ENCODE measurements at places on chromosomes 7 and 10.

DNA sequence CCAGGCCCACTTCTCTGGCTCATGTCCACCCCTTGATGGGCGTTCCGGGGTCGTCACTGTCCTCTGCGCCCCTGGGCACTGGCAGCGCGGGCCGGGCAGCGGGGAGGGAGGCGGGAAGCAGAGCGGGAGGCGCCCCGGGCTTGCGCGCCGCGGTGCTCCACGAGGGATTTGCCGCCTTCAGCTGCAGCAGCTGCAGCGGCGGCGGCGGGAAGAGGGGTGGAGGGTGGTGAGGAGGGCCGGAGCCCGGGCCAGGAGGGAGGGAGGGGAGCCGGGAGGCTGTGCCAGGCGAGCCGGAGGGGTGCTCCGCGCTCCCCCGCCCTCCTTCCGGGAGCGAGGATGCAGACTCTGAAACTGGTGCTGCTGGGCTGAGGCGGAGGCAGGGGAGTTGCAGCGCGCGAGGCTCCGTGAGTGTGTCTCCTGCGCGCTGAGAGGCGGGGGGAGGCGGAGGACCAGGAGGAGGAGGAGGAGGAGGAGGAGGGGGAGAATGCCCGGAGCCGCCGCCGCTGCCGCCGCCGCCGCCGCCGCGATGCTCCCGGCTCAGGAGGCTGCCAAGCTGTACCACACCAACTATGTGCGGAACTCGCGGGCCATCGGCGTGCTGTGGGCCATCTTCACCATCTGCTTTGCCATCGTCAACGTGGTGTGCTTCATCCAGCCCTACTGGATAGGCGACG lies at the start of gene LHFPL3:
LHFPL3 (plus strand) TSS at position 308 of the 674 bp plus-strand sequence.
- ATAC-seq, result peak; percentile 29
- H3K4me3 ChIP-seq, result no peak within 1 kb of the TSS
- H3K27ac ChIP-seq, result no peak within 1 kb of the TSS
- peaks cover 6% of the 10 kb centered on the region for H3K4me1 ChIP-seq
- no peaks in the 10 kb centered on the region for H3K36me3 ChIP-seq

DNA sequence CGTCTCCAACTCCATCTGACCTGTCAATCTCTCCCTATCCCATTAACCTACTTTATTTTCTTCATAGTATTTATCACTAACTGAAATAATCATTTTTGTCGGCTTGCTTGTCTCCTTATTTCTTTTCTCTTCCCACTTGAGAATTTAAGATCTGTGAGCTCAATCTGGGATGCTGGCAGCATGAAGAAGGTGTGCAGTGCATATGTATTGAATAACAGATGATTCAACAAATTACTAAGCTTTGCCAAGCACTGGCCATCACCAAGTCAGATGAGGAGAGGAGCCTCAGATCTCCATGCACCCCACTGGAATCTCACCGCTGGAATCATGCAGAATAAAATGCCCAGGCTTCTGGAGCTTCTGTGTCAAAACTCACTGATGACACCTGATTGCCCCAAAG lies 47.6 kb upstream of the PPP1R3C start:
- no peak for ATAC-seq
- H3K27me3 ChIP-seq, result peaks cover 10% of the 10 kb centered on the region
- H3K36me3 ChIP-seq, result no peaks in the 10 kb centered on the region
- no peak overlapping the region for H3K27ac ChIP-seq

DNA sequence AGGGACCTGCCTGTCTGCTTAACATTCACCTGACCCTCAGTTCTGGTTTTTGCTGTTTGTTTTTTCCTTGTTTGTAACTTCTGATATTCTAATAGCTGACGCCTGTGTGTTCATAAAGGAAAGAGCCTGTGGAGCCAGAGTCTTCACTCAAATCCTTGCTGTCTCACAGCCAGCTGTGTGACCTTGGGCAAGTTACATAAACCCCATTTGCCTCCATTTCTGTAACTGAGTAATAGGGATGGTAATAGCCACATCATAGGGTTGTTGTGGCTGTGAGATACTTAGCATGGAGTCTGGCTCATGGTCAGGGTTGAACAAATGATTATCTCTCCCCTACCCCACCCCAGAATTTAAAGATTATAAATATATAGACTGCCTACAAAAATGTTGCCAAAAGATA lies 27.0 kb downstream of the WBP1L start:
- ATAC-seq, result no peak
- peaks cover 16% of the 10 kb centered on the region for H3K36me3 ChIP-seq
- no peak overlapping the region for H3K27ac ChIP-seq
- H3K27me3 ChIP-seq, result no peaks in the 10 kb centered on the region

- peak; percentile 99 for ATAC-seq
- H3K27ac ChIP-seq, result peak overlapping the region; percentile 95
- H3K36me3 ChIP-seq, result peaks cover 43% of the 10 kb centered on the region
- H3K27me3 ChIP-seq, result no peaks in the 10 kb centered on the region
Observed at GRCh38 chr7:121302214-121302745, 26.5 kb upstream of the WNT16 start.

- ATAC-seq, result no peak
- H3K27me3 ChIP-seq, result no peaks in the 10 kb centered on the region
- H3K4me1 ChIP-seq, result no peaks in the 10 kb centered on the region
Observed at GRCh38 chr7:33790746-33791145, 114.6 kb upstream of the BMPER start.

- H3K27ac ChIP-seq, result no peak overlapping the region
- peaks cover 55% of the 10 kb centered on the region for H3K4me1 ChIP-seq
- H3K27me3 ChIP-seq, result no peaks in the 10 kb centered on the region
- H3K4me3 ChIP-seq, result no peak overlapping the region
Observed at GRCh38 chr10:22727663-22728062, 13.3 kb upstream of the PIP4K2A start.

GRCh38 chr7:127239814-127240213 lies 12.9 kb downstream of the GRM8 start:
- no peaks in the 10 kb centered on the region for H3K36me3 ChIP-seq
- no peak overlapping the region for H3K4me3 ChIP-seq
- H3K27ac ChIP-seq, result no peak overlapping the region
- H3K4me1 ChIP-seq, result no peaks in the 10 kb centered on the region

GRCh38 chr7:12508554-12508953 lies 62.0 kb upstream of the SCIN start:
- peaks cover 9% of the 10 kb centered on the region for H3K27me3 ChIP-seq
- H3K27ac ChIP-seq, result no peak overlapping the region
- ATAC-seq, result no peak
- H3K4me3 ChIP-seq, result no peak overlapping the region
- no peaks in the 10 kb centered on the region for H3K36me3 ChIP-seq

- H3K36me3 ChIP-seq, result no peaks in the 10 kb centered on the region
- no peak overlapping the region for H3K27ac ChIP-seq
- no peak overlapping the region for H3K4me3 ChIP-seq
- no peaks in the 10 kb centered on the region for H3K4me1 ChIP-seq
- H3K27me3 ChIP-seq, result no peaks in the 10 kb centered on the region
Observed at GRCh38 chr7:67863911-67864310, 867.3 kb downstream of the TYW1 start.

GRCh38 chr10:86450806-86451603 lies 70.6 kb downstream of the WAPL start:
- peaks cover 72% of the 10 kb centered on the region for H3K36me3 ChIP-seq
- peak overlapping the region; percentile 58 for H3K27ac ChIP-seq
- H3K4me1 ChIP-seq, result peaks cover 32% of the 10 kb centered on the region
- H3K27me3 ChIP-seq, result no peaks in the 10 kb centered on the region
- no peak for ATAC-seq

DNA sequence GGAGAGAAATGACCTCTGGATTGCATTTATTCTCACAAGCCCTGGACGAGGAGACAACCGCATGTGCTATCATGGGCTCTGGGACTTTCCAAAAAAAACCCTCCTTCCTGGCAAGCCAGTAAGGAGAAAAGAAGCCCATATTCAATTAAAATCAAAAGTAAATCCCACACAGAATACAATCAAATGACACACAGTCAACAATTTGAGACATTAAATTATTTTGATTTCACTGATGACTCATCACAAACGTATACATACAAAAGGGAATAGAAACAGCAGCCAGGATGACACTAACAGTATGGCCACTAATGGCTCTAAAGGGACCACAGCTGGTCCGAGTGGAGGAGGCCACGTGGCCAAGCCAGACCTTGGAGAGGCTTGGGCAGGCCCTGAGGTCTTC lies 24.9 kb downstream of the LRRC20 start:
- H3K4me1 ChIP-seq, result peaks cover 62% of the 10 kb centered on the region
- peaks cover 26% of the 10 kb centered on the region for H3K27me3 ChIP-seq
- H3K27ac ChIP-seq, result peak overlapping the region; percentile 60
- no peak for ATAC-seq

DNA sequence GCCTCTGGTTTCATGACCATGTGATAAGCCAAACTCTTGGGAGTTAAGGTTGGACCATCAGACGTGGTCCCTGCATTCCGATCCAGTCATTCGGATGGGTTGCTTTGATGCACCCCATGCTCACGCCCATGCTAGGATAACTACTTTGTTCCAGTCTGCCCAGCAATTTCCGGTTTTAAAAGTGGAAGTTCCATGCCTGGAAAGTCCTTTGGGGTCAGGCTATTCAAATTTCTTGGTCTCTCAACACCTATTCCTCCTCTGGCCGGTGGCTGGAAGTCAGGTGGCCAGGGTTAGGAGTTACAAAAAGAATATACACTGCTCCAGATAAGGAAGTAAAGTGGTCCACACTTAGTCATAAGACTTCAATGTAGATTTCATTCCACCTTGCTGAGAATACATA lies 37.7 kb upstream of the HABP2 start:
- ATAC-seq, result no peak
- H3K36me3 ChIP-seq, result no peaks in the 10 kb centered on the region
- H3K27me3 ChIP-seq, result peaks cover 12% of the 10 kb centered on the region
- H3K4me1 ChIP-seq, result no peaks in the 10 kb centered on the region
- no peak overlapping the region for H3K27ac ChIP-seq
- H3K4me3 ChIP-seq, result no peak overlapping the region

GRCh38 chr7:33917661-33918060 lies 12.3 kb downstream of the BMPER start:
- no peaks in the 10 kb centered on the region for H3K4me1 ChIP-seq
- no peak overlapping the region for H3K27ac ChIP-seq
- H3K36me3 ChIP-seq, result no peaks in the 10 kb centered on the region
- peaks cover 17% of the 10 kb centered on the region for H3K27me3 ChIP-seq
- H3K4me3 ChIP-seq, result no peak overlapping the region
- no peak for ATAC-seq

DNA sequence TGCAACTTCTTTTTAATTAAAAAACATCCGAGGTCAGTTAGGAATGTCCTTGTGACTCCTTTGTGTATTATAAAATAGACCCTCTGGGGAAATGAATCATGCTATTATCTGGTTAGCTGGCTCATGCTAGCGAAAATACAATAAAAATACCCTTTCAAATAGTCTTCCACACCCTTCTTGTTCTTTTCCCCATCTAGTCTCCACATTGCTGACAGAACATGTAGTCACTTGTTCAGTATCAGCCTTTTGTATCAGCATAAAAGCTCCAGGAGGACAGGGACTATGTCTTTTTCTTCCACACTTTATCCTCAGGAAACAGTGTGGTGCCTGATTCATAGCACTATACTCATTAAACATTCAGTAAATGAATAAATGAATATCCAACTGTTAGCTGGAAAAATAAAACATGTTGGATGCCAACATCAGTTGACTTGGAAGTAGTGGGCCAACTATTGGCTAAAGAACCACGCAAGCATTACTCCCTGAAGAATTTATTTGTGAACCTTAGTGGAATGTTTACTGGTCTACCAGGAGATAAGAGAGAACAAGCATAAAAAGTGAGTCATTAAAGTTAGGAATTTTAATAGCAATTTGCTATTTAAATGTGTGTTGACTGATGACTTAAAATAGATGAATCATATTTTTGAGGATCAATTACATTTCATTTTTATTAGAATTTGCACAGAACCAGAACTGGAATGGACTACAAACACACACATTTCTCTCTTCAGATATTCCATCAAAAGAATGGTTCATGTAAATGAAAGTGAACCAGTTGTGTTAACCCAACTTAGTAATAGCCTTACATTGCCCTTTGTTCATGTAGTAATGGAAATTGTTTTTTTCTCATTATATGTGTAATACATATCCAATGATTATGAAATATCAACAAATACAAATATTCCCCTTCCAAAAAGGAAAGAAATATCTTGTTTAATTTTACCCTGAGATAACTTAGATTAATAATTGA lies 129.6 kb downstream of the DKK1 start:
- H3K27me3 ChIP-seq, result no peaks in the 10 kb centered on the region
- no peak for ATAC-seq
- H3K4me3 ChIP-seq, result no peak overlapping the region
- H3K4me1 ChIP-seq, result no peaks in the 10 kb centered on the region

- H3K4me3 ChIP-seq, result no peak overlapping the region
- H3K27me3 ChIP-seq, result no peaks in the 10 kb centered on the region
- no peak for ATAC-seq
- peaks cover 50% of the 10 kb centered on the region for H3K36me3 ChIP-seq
Observed at GRCh38 chr7:127666602-127667001, 14.6 kb downstream of the SND1 start.

- no peaks in the 10 kb centered on the region for H3K27me3 ChIP-seq
- H3K27ac ChIP-seq, result no peak overlapping the region
- H3K4me3 ChIP-seq, result no peak overlapping the region
- H3K36me3 ChIP-seq, result peaks cover 49% of the 10 kb centered on the region
Observed at GRCh38 chr10:121862649-121863048, 65.2 kb downstream of the ATE1 start.

- no peak overlapping the region for H3K27ac ChIP-seq
- H3K27me3 ChIP-seq, result no peaks in the 10 kb centered on the region
- H3K4me1 ChIP-seq, result peaks cover 9% of the 10 kb centered on the region
- H3K36me3 ChIP-seq, result no peaks in the 10 kb centered on the region
Observed at GRCh38 chr10:60444494-60445064, 54.9 kb upstream of the ANK3 start.

GRCh38 chr7:148535217-148535616 lies 55.3 kb upstream of the C7orf33 start:
- H3K36me3 ChIP-seq, result no peaks in the 10 kb centered on the region
- ATAC-seq, result peak; percentile 74
- peaks cover 6% of the 10 kb centered on the region for H3K4me1 ChIP-seq
- peaks cover 23% of the 10 kb centered on the region for H3K27me3 ChIP-seq
- peak overlapping the region; percentile 35 for H3K27ac ChIP-seq

DNA sequence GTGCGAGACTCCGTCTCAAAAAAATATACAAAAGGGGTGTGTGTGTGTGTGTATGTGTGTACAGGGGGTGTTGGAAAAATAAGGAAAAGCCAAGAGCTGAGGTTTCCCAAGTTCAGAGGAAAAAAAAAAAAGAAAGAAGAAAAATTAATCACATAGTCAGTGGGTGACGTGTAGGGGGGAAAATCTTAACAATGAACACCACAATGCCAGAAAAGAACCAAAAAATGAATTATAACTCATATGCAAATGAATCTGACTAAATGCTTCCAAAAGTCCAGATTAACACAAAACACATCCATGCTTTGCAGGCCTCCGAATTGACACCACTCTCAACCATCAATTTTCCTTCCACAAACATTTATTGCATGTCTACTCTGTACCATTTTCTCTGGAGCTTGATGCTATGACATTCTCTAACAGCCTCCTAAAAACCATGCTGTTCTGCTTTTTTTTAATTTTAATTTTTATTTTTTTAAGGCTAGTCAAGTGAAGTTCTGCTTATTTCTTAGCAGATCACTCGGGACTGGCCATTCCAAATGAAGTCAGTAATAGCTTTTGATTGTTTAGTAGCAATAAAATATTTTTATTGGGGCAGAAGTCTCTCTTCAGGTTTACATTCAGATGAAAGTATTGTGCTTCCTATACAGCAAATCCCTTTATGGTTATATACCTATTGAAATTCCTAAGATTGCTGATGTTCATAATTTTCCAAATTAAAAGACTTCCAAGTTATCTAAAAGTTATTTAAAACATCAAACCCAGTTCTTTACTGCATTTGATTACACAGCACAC lies 133.8 kb downstream of the CNOT4 start:
- H3K4me1 ChIP-seq, result no peaks in the 10 kb centered on the region
- no peak overlapping the region for H3K27ac ChIP-seq
- no peak overlapping the region for H3K4me3 ChIP-seq
- peaks cover 31% of the 10 kb centered on the region for H3K36me3 ChIP-seq

- peaks cover 28% of the 10 kb centered on the region for H3K36me3 ChIP-seq
- no peaks in the 10 kb centered on the region for H3K27me3 ChIP-seq
- H3K4me3 ChIP-seq, result no peak overlapping the region
- H3K4me1 ChIP-seq, result no peaks in the 10 kb centered on the region
- H3K27ac ChIP-seq, result no peak overlapping the region
Observed at GRCh38 chr7:112481833-112482670, 1.3 kb downstream of the LSMEM1 start.

Measured in stimulated activated memory B cell treated with anti-CD40 and anti-IgM and Interleukin-4, amounts not matched to agents 10 μg/mL and 1 μg/mL and 100 μg/mL, for 72 hours (primary cell).